PC-9 (cell line): ENCODE measurements at places on chromosomes 4 and X.

- no peak for DNase-seq
Measured at GRCh38 chr4:2103843-2104547, 44.9 kb downstream of the NAT8L start.

- DNase-seq: no peak
Measured at GRCh38 chr4:107743532-107743931, 23.5 kb upstream of the PAPSS1 start.

DNA sequence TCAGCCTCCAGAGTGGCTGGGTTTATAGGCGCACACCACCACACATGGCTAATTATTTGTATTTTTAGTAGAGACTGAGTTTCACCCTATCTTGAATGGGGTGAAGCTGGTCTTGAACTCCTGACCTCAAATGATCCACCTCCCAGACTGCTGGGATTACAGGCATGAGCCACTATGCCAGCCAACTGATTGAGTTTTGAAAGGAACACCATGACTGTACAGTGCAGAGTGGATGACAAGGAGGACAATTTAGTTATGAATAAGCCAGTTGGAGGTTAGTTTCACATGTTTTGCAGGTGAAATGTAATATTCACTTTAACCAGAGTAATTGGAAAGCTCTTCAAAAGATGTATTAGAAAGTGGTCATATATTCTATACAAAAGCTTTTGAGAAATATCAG lies 60.8 kb downstream of the PCDH18 start:
- no peak for DNase-seq

DNA sequence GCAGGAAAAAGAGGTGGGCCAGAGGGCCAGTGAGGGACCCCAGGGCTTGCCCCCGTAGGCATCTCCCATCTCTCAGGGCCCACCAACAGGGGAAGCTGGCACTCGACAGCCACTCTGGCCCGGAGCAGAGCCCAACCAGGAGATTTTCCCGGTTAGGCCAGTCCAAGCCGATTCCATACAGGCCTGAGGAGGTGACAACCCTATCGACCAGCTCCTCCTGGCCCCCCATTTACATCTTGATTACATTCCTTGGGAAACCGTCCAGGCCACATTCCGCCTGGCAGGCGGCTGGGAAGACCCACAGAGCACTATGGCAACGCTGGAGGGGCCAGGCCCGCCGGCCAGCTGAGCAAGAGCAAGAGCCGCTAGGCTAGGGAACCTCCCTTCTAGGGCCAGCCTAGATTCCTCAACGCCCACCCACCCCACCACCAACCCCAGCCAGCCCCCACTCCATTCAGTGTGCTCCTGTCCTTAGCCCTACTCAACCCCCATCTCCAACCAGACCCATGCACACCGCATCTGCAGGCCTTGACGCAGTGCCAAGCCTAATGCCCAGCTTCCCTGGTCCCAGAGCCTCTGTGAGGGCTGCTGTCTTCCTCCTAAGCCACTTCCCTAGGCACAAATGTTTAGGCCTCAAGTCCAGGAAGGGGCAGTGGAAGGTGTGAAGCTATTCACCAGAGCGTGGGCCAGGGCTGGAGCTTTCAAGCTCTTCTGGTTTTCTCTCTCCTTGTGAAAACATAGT lies 161.2 kb downstream of the EFNB1 start:
- DNase-seq: peak; percentile 36

GRCh38 chr4:118743867-118744266 lies 58.7 kb downstream of the METTL14 start:
- no peak for DNase-seq

DNA sequence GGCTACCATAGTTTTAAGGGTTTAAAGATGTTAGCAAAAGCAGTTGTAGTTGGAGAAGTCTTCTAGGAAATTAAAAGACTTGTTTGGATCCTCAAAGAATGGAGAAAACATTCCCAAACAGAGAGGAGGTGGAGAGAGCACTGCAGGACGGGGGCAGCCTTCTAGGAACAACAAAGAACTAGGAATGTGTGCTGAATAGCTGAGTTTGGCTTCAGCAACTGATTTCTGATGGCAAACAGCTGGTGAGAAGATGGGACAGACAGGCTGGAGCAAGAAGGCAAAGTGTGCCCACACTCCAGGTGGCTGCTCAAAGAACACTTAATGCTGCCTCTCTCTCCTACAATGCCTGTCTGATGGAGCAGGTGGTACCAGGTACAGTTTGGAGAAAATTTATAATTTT lies 1331.1 kb downstream of the ADGRL3 start:
- DNase-seq: no peak

DNA sequence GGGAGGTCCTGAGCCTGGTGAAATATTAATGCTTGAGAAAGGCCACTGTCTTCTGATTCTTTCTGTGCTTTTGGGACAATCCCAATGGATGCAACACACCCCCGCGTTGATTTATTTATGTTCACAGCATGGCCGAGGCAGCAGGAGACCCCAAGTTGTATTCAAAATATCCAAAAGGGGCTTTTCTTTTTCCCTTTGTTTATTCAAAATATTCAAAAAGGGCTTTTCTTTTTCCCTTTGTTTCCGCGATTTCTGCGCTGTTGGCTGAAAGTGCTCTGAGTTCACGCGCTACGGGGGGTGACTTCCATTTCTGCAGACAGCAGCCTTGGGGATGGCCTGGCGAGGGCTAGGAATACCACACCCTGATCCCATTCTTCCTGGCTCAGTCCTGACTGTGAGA lies 59.5 kb upstream of the PPP2R3B start:
- DNase-seq: no peak

DNA sequence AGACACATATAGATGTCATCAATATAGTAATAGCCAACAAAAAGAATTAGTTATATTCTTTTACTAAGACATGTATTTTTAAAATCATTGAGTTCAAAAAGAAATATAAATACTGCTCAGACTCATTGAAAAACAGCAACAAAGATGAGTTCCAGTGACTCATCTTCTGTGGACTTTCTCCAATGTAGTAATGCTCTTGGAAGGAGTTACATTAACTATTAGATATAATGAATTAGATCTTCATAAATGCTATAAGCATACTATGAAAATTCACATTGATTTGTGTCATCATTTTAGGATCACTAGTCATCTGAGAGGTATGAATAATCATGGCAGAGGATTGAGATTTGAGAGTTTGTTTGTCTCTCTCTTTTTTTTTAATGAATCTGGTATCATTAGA lies 547.8 kb upstream of the PCDH7 start:
- no peak for DNase-seq

- DNase-seq: no peak
Measured at GRCh38 chr4:107619066-107619465, 101.0 kb downstream of the PAPSS1 start.

DNA sequence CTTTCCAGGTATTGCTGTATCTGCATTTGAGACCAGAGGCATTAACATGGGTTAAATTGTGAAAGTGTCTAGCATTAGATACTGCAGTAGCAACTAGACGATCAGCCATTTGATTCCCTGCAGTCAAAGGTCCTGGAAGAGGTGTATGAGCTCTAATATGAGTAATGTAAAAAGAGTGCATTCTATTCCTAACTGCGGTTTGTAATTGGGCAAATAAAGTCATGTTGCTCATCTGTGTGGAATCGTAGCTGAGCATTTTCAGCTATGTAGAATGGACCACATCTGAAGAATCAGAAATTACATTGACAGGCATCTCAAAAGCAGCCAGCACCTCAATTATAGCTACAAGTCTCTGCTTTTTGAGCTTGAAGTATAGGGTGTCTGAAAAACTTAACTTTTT lies 157.6 kb downstream of the ZNF518B start:
- DNase-seq: no peak

- DNase-seq: no peak
Measured at GRCh38 chrX:68261060-68261672, 172.1 kb downstream of the OPHN1 start.

DNA sequence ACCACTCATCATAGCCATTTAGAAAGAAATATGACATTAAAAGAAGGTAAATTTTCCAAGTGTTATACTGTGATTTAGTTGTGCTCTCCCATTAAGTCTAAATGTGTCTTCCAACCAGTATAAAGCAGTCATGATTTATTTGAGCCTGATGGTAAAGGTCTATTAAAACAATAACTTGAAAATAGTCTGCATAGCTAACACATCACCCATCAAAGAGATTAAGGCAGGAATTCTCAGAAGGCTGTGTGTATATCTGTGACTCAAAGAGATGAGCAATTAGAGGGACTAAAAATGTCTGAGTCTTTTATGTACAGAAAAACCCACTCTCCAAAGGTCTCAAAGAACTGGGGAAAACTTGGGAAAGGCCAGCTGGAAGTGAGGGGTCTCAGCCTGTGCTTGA lies 70.3 kb upstream of the IQCM start:
- no peak for DNase-seq
